ENCODE measurements at places on chromosomes 3 and 15.

GRCh38 chr15:73654659-73655058 lies 21.5 kb upstream of the NPTN start:
- no peak for DNase-seq

DNA sequence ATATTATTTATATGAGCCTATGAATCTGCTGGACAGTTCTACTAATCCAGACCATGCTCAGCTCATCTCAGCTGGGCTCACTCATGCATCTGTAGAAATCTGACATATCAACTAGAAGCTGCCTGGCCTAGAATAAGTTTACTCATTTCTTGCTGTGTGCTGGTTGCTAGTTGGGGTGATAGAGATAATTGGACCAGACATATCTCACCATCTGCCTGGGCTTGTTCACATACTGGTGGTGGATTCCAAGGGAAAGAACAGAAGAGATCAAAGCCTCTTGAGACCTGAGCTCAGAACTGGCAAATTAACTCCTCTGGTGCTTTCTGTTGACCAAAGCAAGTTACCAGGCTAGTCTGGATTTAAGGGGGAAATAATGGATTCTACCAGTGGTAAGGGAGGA lies 109.1 kb downstream of the NSUN3 start:
- no peak for DNase-seq

- no peak for DNase-seq
Observed at GRCh38 chr3:69088063-69088462, 3.3 kb downstream of the ARL6IP5 start.

GRCh38 chr3:143914257-143914656 lies 57.4 kb upstream of the DIPK2A start:
- no peak for DNase-seq

DNA sequence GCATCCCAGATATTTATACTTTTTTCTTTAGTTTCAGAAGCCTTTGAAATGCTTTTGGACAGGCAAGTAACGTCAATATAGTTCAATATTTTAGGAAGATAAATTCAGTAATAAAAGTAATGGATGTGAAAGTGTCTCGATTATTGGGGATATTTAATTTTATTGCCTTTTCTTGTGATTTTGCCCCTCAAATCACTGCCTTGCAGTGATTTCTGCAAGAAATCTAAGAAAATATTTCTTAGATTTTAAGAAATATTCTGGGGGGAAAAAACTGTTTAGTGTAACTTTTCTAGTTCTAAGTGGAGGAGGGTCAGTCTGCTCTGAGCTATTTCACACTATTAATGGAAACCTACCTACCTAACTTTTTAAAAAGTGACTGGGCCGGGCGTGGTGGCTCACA lies 33.6 kb downstream of the MGA start:
- no peak for DNase-seq

DNA sequence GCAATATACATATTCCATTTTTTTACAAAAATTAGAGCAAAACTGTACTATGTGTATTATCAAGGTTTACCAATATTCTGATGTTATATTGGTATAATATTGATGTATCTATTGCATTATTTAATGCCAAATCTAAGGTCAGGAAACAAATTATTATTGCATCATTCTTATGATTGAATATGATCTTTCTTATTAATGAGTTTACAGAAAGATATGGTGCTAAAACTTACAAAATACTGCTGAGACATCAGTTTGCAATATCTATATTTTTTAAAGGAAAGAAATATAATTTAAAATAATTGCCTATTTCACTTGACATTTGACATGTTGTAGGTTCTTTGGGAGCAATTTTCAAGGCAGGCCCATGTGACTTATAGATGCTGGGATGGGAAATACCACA lies 357.6 kb downstream of the NLGN1 start:
- no peak for DNase-seq

DNA sequence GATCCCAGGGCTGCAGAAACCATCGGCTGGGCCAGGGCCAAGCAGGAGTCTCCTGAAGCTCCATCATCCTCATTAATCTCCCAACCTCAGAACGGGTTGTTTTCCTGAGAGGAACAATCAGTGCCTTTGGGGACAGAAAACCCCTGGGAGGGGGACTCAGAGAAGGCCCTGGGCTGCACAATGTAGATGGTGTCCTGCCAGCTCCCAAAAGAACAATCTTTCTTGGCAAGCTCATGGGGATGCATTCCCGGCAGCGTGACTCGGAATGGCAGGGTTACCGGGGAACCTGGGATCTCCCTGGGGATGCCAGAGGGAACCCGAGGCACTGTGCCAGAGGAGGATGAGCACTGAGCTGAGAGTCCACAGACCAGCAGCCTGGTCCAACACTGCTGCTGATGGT lies 72.1 kb upstream of the ATP2B2 start:
- no peak for DNase-seq

Measured in AG04449 (cell line).